EH (cell line): ENCODE measurements at places on chromosomes 6 and 20.

DNA sequence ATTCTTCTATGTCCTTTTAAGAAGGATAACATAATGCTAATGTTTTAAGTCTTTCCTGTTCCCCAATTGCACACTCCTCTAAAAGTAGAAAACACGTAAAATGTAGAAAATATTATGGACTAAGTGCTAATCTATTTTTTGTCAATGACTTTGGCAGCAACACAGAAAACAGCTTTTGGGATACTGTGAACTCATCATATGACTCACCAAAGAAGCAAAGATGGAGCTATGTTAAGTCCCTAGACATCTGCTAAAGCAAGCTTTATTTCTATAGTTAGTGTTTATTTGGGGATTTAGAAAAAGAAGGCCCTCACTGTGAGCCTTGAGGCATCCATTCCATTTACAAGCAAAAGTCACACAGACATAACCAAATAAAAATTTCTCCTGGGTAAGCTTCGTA is 23.0 kb downstream of the OPN5 start:
- DNase-seq = no peak

DNA sequence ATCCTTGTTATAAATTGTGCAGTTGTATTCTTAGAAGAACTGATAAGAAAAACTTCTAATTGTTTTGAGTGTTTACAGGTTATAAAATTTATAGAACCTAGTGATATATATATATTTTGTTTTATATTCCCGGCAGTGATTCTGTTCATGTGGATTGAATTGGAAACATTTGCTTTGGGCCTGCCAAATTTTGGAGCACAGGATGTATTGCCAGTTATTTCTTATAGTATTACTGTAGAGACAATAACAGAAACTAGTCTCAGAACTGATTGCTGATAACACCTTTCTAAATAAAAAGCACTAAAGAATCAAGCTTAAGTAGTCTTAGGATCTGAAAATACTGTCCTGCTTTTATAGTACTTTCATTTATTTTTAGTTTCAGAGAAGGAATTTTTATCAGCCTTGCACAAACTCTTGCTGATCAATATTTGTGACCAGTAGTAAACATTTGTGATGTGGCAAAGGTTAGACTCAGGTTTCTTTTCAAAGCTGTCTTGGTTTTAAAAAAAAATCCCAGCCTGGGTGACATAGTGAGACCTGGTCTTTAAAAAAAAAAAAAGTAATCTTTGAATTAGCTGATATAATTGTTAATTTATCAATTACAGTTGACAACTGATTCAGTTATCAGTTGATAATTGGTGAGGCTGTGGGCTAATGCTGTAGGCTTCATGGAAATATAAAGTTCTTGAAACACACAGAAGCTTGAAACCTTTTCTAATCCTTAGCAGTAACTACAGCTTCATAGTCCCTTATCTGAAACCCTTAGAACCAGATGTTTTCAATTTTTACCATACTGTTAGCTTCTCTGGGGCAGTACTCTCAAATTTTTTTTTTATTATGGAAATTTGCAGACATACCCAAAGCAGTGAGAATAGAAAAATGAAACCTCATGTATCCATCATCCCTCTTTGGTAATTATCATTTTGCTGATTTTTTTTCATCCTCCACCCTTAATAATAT is 42.4 kb downstream of the RNGTT start:
- DNase-seq = no peak

- no peak for DNase-seq
These were observed 2.9 kb downstream of the DXO start for GRCh38 chr6:31968791-31969711.

GRCh38 chr6:28135393-28135792 is 6.3 kb upstream of the ZKSCAN8 start:
- no peak for DNase-seq

DNA sequence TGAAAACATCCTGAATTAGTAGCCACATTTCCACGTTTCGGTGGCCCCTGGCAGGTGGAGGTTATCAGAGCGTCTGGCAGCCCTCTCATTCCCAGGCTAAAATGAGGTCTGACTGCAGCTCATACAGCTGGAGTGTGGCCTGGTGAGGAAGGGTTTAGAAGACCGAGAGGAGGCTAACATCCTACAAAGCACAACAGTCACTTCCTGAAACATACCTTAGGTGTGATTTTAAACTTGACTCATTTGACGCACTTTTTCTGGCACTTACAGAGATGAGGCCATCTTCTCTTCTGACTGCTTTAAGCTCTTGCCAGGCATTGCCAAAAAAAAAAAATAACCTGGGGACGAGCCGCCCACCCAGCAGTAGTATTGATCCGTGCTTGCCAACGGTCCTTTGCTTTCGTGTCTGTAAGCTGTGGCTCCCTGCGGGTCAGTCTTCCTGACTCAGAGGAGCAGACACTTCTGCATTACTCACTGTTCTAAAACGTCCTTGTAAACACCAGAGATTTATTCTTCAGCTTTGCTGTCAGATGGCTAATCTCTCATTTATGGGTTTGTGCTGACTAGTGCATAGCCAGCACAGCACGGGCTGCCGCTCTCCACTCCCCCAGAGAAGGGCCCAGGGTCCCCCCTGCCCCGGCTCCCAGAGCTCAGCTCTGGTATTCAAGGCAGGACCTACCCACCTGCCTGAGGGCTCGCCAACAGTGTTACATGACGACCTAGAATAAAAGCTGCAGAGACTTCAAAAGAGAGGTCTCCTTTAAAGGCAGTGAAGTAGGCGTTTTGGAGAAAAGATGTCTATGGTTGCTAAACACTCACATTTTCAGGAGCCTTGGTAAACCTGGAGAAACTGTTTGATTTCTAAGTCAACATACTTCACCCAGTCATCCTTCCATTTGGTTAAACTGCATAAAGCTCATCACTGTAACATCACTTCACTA is 78.5 kb upstream of the FRMD1 start:
- DNase-seq = peak; percentile 75

DNA sequence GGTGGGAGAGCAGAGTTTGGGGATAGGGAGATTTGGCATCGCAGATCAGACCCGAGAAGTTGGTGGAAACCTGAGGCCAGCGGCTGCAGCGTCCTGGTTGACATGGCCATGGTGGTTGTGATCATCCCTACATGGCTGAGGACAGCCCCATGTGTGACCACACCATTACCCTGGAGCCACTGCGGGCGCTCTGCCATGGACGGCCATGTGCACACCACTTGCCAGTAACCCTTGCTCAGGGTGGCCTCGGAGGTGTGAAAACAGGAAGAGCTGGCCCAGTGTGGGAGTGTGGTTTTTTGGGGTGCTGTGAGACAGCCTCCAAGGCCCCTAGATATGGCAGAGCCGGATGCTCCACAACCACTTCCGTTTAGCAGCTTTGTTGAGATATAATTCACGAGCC is 64.4 kb downstream of the TMEM242 start:
- no peak for DNase-seq

DNA sequence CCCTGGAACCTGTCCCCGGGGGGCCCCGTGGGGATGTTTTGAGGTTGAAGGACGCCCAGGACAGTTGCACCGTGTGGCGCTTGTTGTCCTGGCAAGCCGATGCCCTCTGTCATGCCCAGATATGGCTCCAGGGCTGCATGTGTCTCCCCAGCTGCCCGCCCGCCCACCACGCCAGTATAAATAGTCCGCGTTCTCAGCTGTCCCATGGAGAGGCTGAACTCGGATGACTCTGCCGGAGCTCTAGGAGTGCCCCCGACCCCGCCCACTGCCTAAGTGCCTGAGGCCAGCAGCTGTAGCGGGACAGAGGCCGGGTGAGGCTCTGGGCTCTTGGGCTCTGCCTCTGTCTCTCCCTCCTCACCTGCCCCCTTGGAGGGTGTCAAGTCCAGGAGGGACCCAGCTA is 83.0 kb upstream of the GATA5 start:
- no peak for DNase-seq

- DNase-seq = no peak
These were observed 606.0 kb downstream of the DHX35 start for GRCh38 chr20:39568109-39568508.

DNA sequence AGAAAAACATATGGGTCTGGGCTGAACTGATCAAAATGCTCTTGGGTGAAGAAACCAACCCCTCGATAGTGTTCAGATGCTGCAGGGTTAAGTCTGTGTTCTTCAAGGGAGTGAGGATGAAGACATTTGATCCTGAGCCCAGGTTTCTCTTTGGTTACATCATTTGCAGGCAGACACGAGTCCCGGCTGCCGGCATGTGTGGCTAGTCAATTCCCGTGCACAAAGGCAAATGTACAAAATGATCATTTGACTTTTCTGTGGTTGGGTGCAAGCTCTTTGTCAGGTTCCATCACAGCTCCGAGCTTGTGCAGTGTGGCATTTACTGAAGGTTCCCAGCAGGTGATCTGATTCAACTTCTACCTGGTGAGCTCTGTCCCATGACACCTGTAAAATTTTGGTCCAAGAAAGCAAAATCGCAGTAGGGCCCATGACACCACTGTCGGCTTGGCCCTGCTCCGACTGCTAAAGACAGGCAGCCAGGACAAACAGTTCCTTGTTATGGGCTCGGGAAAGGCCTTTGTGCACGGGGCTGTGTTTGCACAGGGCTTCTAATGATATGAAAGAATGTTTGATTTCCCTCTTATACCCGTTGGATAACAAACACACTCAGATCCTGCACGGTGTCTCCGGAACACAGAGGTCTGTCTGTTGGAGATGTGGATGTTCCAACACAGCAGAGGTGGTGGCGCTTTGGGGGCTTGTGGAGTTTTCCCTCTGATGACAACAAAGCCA is 46.9 kb downstream of the GJA10 start:
- no peak for DNase-seq
